Fibroblast of lung (primary cell): ENCODE measurements at places on chromosomes 11 and 22.

GRCh38 chr11:62882431-62882749 lies 1.7 kb downstream of the SLC3A2 start:
- DNase-seq: no peak

DNA sequence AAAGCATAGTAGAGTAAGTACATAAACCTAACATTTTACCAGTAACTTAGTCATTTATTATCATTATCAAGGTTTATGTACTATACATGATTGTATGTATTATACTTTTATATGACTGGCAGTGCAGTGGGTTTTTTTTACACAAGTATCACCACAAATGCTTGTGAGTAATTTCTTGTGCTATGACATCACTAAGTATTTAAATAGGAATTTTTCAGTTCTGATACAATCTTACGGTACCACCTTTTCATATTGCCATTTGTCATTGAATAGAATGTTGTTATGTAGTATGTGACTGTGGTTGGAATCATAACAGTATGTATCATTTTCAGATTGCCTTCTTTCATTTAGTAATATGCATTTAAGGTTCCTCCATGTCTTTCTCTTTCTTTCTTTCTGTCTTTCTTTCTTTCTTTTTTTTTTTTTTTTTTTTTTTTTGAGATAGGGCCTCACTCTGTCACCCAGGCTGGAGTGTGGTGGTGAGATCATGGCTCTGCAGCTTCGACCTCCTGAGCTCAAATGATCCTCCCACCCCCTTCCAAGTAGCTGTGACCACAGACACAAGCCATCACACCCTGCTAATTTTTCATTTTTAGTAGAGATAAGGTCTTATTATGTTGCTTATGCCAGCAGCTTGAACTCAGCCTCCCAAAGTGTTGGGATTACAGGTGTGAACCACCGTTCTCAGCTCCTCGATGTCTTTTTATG lies 18.6 kb downstream of the ATM start:
- no peak for DNase-seq

- DNase-seq: no peak
Measured at GRCh38 chr11:96906476-96906875, 516.7 kb downstream of the JRKL start.

- no peak for DNase-seq
Measured at GRCh38 chr22:48433647-48434046, 1394.0 kb downstream of the BRD1 start.

- DNase-seq: no peak
Measured at GRCh38 chr11:102393272-102393730, 46.3 kb downstream of the BIRC2 start.

DNA sequence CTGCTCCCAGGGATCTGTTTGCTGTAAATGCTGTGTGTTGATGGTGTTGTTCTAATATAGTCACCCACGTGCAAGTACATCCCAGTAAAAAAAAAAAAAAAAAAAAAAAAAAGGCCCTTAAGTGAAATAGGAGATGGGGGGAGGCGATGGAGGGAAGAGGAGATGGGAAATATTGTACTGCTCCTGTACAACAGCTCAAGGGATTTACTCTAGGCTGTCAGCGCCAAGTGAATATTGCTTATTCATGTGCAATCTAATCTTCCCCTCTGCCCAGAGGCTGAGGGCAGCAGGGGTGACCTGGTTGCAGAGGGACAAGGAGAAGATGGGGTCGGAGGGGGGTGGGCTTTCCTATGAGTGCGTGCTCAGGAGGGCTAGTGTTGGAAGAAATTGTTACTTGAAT lies 206.2 kb upstream of the CADM1 start:
- DNase-seq: no peak

GRCh38 chr11:35787013-35787504 lies 124.5 kb downstream of the TRIM44 start:
- DNase-seq: peak; percentile 57

DNA sequence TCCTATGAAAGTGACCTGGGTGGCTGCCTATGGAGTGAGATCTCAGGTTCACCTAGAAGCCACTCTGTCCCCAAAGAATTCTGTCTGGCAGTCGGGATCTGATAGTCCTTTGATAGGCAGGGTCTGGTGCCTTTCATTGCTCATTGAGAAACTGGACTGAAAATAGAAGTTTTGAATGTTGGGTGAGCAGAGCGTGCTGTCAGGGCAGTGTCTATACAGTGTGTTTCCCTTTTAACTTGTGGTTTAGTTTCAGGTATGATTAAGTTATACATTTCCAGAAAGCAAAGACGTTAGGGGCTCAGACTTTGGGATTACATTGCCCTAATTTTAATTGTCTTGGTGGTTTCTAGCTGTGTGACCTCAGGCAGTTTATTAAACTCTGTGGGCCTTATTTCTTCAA lies 111.3 kb upstream of the PAX6 start:
- no peak for DNase-seq

DNA sequence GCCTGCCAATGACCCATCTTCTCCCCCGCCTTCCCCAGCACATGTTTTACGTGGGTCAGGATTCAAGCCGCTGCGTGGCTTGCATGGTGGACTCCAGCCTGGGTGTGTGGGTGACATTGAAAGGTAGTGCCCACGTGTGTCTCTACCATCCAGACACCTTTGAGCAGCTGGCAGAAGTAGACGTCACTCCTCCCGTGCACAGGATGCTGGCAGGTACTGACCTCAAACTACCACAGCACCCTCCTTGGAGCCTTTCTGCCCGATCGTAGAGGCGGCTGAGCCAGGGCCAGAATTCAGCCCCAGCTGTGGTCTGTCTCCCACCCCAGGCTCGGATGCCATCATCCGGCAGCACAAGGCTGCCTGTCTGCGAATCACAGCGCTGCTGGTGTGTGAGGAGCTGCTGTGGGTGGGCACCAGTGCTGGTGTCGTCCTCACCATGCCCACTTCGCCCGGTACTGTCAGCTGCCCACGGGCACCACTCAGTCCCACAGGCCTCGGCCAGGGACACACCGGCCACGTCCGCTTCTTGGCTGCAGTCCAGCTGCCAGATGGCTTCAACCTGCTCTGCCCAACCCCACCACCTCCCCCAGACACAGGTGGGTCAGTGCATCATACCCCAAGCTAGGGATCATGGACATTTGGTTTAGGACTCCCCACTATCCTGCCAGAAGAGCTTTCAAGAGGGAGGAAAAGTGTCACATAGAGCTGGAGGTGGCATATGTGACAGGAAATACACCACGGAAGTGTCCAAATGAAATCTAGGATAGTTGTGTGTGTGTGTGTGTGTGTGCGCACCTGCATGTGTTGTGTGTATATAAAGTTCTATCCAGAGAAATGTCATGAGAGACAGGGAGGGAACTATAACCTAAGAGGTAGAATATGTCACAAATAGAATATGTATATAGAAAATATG lies 10.6 kb upstream of the RELT start:
- no peak for DNase-seq

DNA sequence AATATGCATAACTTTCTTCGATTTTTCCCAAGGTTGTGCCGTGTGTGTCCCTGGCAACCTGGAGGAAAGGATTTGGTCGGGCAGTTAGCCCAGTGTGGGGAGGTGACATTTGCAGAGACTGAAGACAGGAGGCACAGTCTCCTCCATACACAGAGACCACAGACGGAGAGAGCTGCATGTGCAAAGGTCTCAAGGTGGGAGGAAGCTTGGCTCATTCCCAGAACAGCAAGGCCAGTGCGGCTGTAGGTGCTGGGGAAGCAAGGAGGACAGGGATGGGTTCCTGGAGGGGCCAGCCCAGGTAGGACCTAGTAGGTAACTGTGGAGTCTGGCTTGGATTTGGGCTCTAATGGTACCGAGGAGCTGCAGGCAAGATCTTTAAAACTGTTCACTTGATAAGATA lies 20.7 kb upstream of the CPT1A start:
- no peak for DNase-seq

DNA sequence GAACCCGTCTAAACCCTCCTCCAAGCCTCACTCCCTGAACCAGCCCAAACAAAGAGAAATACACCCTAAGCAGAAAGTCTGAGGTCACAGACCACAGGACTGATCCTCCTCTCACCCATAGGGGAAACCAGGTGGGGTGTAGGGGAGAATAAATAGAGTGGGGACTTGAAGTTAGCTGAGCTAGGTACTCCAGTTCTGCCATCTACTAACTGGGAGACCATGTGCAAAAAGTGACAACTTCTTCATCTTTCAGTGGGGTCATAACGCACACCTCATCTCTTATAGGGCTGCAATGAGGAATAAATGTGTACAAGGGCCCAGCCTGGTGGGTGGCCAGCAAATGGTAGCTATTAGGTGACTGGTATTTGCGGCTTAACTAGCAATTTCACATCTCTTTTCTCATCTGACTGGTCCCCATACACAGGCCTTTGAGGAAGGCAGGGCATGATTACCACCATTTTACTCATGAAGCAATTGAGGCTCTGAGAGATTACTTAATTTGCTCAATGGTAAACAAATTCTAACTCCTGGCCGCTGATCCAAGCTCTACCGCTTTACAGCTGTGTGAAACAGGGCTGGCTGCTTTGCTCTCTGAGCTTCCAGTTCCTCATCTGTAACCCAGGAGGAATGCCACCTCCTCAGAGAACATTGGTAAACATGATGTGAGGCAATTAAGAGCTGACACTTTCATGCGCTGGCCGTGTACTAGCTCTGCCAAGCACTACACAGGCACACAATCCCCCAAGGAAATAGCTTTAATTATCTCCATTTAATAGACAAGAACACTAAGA lies 16.6 kb downstream of the TBC1D10A start:
- DNase-seq: peak; percentile 65

DNA sequence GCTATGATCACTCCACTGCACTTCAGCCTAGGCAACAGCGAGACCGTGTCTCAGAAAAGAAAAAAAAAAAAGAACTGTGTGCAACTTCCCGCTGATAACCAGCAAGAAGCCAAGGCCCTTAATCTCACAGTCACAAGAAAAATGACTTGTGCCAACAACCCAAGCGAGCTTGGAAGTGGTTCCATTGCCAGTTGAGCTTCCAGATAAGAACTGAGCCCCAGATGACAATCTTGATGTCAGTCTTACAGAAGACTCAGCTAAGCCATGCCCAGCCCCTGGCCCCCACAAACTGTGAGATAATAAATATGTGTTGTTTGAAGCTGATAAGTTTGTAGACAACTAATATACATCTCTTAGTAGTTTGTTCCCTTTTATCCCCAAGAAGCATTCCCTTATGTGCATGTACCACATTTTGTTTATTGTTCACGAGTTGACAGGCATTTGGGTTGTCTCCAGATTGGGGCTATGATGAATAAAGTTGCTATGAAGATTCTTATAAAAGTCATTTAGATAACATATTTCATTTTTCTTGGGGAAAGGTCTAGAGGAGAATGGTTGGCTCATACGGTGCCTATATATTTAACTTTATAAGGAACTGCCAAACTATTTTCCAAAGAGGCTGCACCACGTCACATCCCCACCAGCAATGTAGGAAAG lies 85.9 kb downstream of the TIMP3 start:
- DNase-seq: no peak

DNA sequence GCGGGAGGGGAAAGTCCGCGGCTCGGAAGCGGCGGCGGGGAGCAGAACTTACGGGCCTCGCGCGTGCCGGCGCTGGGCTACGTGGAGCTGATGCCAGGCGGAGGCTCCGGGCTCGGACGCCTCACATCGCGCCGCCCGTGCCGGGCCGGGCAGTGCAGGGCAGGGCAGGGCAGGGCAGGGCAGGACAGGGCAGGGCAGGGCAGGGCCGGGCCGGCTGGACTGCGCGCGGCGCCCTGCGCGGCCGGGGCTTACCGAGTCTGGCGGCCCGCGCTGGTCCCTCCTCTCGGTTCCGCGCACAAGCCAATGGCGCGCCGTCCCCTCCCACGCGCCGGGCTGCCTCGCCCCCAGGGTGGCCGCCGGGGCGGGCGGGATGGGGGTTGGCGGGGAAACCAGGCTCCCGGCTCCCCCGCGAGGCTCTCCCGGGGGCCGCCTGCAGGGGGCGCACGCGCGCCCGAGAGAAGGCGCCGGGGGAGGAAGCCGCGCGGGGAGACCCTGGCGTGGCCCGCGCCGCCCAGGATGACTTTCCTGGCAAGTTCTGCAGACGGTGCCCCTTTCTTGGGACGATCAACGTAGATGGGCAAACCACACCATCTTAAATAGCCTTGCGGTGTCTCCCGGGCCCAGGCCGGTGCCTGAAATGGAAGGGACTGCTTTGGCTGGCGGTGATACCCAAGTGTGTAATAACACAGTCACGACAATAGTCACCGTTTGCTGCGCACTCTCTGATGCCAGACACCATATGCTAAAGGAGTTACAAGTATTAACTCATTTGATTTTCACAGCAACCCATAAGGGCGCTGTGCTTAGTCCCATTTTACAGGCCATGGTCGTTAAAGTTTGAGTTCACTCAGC lies at the start of gene TP53I11:
TP53I11 (minus strand) TSS at position 259 of the 852 bp plus-strand sequence. CDS start 12,548 bp downstream, outside the sequence.
- peak; percentile 66 for DNase-seq

DNA sequence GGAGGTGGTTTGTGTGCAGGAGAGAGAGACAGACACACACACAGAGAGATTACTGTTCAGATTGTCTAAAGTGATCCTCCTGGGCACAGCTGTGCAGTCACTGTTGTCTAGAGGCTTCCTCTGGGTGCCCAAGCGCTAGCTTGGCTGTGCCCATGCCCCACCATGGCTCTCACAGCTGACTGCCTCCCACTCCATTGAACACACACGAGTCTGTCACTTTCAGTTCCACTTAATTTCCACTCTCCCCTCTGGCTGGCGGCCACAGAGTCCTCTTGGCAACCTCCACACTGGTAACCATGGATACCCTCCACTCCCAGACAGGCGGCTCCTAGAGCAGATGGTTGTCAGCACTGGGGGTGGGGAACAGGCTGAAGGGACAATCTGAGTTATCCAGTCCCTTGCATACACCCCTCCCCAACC lies 29.1 kb downstream of the MAP6 start:
- peak; percentile 61 for DNase-seq

DNA sequence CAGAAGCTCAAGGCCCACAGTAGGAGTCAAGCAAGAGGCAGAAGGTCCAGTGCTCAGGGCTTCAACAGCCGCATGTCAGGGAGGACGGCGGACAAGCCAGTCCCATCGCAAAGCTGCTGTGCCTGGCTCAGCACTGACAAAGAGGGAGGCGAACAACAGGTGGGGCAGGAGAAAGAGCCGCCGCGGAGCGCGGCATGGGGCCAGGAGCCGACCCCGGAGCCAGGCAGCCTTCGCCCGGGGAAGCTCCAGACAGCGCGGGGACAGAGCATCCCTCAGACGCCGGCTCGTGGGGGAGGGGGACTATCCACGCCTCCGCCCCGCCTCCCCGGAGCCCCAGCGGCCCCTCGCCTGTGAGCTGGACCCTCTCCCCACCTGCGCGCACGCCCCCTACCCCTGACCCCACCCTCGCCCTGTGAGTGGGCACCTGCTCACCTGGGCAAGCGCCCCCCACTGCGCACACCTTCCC lies 369 bp downstream of the DHCR7 start:
- DNase-seq: peak; percentile 15

GRCh38 chr22:41925783-41926460 lies 684 bp downstream of the TNFRSF13C start:
- peak; percentile 28 for DNase-seq

GRCh38 chr11:120581313-120581712 lies 69.8 kb downstream of the GRIK4 start:
- DNase-seq: no peak

- DNase-seq: no peak
Measured at GRCh38 chr22:49543876-49544275, 283.8 kb downstream of the BRD1 start.

GRCh38 chr11:120385655-120386054 lies 49.4 kb downstream of the ARHGEF12 start:
- no peak for DNase-seq
